ENCODE measurements at places on chromosomes 16 and 17.

DNA sequence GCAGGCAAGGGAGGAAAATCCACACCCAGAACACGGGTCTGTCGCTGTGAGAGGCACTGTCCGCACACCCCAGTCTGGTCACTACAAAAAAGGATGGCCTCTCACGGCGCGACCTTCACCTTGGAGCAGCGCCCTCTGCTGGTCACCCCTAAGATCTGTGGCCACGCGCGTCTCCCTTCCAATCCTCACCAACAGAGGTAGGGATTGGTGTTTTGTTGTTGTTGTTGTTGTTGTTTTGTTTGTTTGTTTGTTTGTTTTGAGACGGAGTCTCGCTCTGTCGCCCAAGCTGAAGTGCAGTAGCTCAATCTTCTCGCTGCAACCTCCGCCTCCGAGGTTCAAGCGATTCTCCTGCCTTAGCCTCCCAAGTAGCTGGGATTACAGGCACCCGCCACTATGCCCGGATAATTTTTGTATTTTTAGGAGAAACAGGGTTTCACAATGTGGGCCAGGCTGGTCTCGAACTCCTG is 15.0 kb upstream of the C17orf58 start:
- H3K27me3 ChIP-seq, result no peaks in the 10 kb centered on the region
- H3K4me3 ChIP-seq, result no peak overlapping the region
- DNase-seq, result peak; percentile 66

DNA sequence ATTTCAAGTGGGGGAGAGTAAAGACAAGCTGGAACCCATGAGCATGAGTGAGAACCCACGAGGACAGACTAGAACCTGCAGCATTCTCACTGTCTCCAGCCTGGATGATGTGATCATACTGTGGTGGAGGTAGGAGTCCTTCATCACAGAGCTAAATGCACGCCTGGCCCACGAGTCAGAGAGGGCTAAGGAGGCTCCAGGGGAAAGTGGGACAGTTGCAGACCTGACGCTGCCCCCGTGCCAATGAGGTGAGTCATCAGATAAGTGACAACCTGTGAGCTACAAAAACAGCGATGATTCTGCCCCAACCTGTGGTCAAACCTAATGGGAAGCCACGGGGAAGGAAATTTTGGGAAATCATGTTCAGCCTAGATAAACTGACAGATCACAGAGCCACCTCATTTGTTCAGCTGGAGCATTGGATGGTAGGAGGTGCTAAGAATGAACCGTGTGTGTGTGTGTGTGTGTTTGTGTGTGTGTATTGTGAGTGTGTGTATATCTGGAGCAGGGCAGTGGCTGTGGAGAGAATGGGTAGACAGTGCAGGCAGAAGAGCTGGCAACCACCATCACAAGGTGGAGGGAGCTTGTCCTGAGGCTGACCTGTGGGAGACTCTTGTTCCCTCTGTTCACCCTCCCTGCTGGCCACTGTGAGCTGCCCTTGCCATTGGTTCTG is 131.8 kb downstream of the UTP18 start:
- no peaks in the 10 kb centered on the region for H3K27me3 ChIP-seq
- no peak overlapping the region for H3K27ac ChIP-seq
- H3K4me1 ChIP-seq, result no peaks in the 10 kb centered on the region
- no peak for DNase-seq

- no peak overlapping the region for H3K4me3 ChIP-seq
- no peaks in the 10 kb centered on the region for H3K36me3 ChIP-seq
- peaks cover 12% of the 10 kb centered on the region for H3K4me1 ChIP-seq
- H3K27ac ChIP-seq, result no peak overlapping the region
- H3K27me3 ChIP-seq, result no peaks in the 10 kb centered on the region
Observed at GRCh38 chr16:48592839-48593429, 17.0 kb downstream of the N4BP1 start.

GRCh38 chr16:19014461-19014860 is 30.7 kb downstream of the TMC7 start:
- H3K36me3 ChIP-seq, result no peaks in the 10 kb centered on the region
- H3K27ac ChIP-seq, result no peak overlapping the region
- peak; percentile 7 for DNase-seq

GRCh38 chr16:27761816-27762215 is 211.9 kb downstream of the KATNIP start:
- no peak overlapping the region for H3K4me3 ChIP-seq
- peaks cover 26% of the 10 kb centered on the region for H3K4me1 ChIP-seq
- H3K36me3 ChIP-seq, result peaks cover 50% of the 10 kb centered on the region
- DNase-seq, result no peak

GRCh38 chr17:65893692-65894279 is 298.1 kb downstream of the CEP112 start:
- no peaks in the 10 kb centered on the region for H3K27me3 ChIP-seq
- H3K4me1 ChIP-seq, result no peaks in the 10 kb centered on the region
- H3K4me3 ChIP-seq, result no peak overlapping the region
- H3K36me3 ChIP-seq, result no peaks in the 10 kb centered on the region

- no peaks in the 10 kb centered on the region for H3K4me1 ChIP-seq
- H3K4me3 ChIP-seq, result no peak overlapping the region
- no peak for DNase-seq
- H3K27ac ChIP-seq, result no peak overlapping the region
- H3K36me3 ChIP-seq, result peaks cover 4% of the 10 kb centered on the region
- no peaks in the 10 kb centered on the region for H3K27me3 ChIP-seq
Observed at GRCh38 chr16:27598220-27598619, 48.3 kb downstream of the KATNIP start.

GRCh38 chr16:2082171-2082982 is 34.6 kb downstream of the TSC2 start:
- no peak overlapping the region for H3K4me3 ChIP-seq
- no peak for DNase-seq
- H3K36me3 ChIP-seq, result peaks cover 78% of the 10 kb centered on the region
- no peaks in the 10 kb centered on the region for H3K4me1 ChIP-seq
- H3K27ac ChIP-seq, result no peak overlapping the region

- peaks cover 8% of the 10 kb centered on the region for H3K36me3 ChIP-seq
- DNase-seq, result no peak
- peak overlapping the region; percentile 63 for H3K4me3 ChIP-seq
- H3K4me1 ChIP-seq, result peaks cover 65% of the 10 kb centered on the region
Observed at GRCh38 chr17:38750044-38750311, 1.8 kb upstream of the PCGF2 start.

DNA sequence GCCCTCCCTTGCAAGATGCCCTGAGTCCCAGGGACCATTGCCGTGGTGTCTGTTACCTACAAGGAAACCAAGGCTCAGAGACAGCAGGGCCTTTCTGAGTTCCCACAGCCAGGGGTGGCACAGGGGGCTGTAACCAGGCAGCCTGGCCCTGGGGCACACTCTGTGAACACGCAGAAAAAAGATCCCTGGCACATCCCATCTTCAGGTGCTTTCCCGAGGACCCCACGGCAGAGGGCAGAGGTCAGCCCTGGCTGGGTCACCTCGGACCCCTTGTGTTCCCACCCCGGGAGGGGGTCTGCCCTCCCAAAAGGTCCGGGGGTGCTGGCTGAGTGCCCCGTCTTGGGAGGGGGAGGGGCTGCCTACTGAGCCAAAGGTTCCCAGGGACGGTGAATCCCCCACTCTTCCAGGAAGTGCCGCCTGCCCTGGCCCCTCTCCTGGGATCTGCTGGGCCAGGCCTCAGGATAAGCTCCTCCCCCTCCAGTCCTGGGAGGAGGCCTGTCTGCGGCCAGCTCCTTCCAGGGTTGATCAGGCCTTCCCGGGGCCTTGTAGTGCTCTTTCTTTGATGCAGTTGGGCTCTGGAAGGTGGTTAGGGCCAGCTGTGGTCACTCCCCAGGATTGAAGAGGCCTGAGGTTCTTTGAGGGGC is 8.1 kb downstream of the GLIS2 start:
- no peak overlapping the region for H3K4me3 ChIP-seq
- H3K4me1 ChIP-seq, result peaks cover 25% of the 10 kb centered on the region
- H3K27me3 ChIP-seq, result no peaks in the 10 kb centered on the region

- no peak for DNase-seq
- peaks cover under 1% of the 10 kb centered on the region for H3K4me1 ChIP-seq
- H3K27me3 ChIP-seq, result no peaks in the 10 kb centered on the region
- H3K36me3 ChIP-seq, result no peaks in the 10 kb centered on the region
- H3K4me3 ChIP-seq, result no peak overlapping the region
Observed at GRCh38 chr17:55683550-55684315, 38.9 kb downstream of the TMEM100 start.

- DNase-seq, result no peak
- peaks cover 30% of the 10 kb centered on the region for H3K36me3 ChIP-seq
- no peaks in the 10 kb centered on the region for H3K27me3 ChIP-seq
Observed at GRCh38 chr16:29862383-29862883, 593 bp downstream of the CDIPT start.

DNA sequence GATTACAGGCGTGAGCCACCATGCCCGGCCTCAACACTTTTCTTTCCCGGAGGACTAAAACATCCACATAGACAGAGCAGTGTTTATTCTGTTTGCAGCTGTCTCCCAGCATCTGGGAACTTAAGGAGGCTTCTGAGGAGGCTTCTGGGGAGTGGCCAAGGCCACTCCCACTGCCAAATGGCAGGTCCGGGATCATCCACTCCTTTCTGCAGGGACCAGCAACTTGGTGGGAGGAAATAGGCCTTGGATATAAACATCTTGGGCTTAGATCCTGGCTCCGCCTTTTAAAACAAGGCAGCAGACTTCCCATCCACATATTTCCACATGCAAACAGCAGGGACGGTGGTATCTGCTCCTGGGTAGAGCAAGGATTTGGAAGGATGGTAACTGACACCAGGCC is 14.1 kb upstream of the SPATA32 start:
- no peaks in the 10 kb centered on the region for H3K27me3 ChIP-seq
- no peak overlapping the region for H3K4me3 ChIP-seq
- no peak overlapping the region for H3K27ac ChIP-seq

GRCh38 chr16:54632322-54633220 is 298.1 kb upstream of the IRX5 start:
- no peaks in the 10 kb centered on the region for H3K4me1 ChIP-seq
- H3K4me3 ChIP-seq, result no peak overlapping the region
- no peaks in the 10 kb centered on the region for H3K27me3 ChIP-seq
- H3K36me3 ChIP-seq, result no peaks in the 10 kb centered on the region
- no peak overlapping the region for H3K27ac ChIP-seq

- no peak for DNase-seq
- no peak overlapping the region for H3K27ac ChIP-seq
- no peaks in the 10 kb centered on the region for H3K36me3 ChIP-seq
- peaks cover 23% of the 10 kb centered on the region for H3K4me1 ChIP-seq
Observed at GRCh38 chr17:80456465-80457235, 19.8 kb downstream of the NPTX1 start.

- peaks cover 27% of the 10 kb centered on the region for H3K4me1 ChIP-seq
- peak within 1 kb of the TSS; percentile 54 for H3K27ac ChIP-seq
- H3K36me3 ChIP-seq, result no peaks in the 10 kb centered on the region
- peak; percentile 50 for DNase-seq
Observed at GRCh38 chr16:75116081-75116910, at the start of gene LDHD. LDHD (minus strand) TSS chr16:75116780; CDS start chr16:75116720, 60 bp downstream.

- H3K4me3 ChIP-seq, result no peak overlapping the region
- no peak for DNase-seq
- H3K27me3 ChIP-seq, result no peaks in the 10 kb centered on the region
- no peak overlapping the region for H3K27ac ChIP-seq
- peaks cover 64% of the 10 kb centered on the region for H3K36me3 ChIP-seq
Observed at GRCh38 chr17:77217566-77217965, 76.8 kb downstream of the SEC14L1 start.

GRCh38 chr17:42243493-42243982 is 32.7 kb downstream of the STAT5B start:
- no peak overlapping the region for H3K4me3 ChIP-seq
- no peaks in the 10 kb centered on the region for H3K27me3 ChIP-seq
- H3K36me3 ChIP-seq, result no peaks in the 10 kb centered on the region
- H3K27ac ChIP-seq, result no peak overlapping the region

- H3K27ac ChIP-seq, result peak overlapping the region; percentile 55
- H3K4me1 ChIP-seq, result peaks cover 10% of the 10 kb centered on the region
- DNase-seq, result no peak
- no peaks in the 10 kb centered on the region for H3K36me3 ChIP-seq
Observed at GRCh38 chr17:61815863-61816503, 47.3 kb downstream of the BRIP1 start.

GRCh38 chr16:10889855-10890254 is 12.9 kb downstream of the CIITA start:
- H3K27ac ChIP-seq, result peak overlapping the region; percentile 69
- no peak overlapping the region for H3K4me3 ChIP-seq
- H3K36me3 ChIP-seq, result peaks cover 18% of the 10 kb centered on the region
- H3K4me1 ChIP-seq, result peaks cover 96% of the 10 kb centered on the region
- DNase-seq, result peak; percentile 47
- no peaks in the 10 kb centered on the region for H3K27me3 ChIP-seq

GRCh38 chr16:55372792-55373488 is 48.9 kb downstream of the IRX6 start:
- no peak overlapping the region for H3K27ac ChIP-seq
- no peaks in the 10 kb centered on the region for H3K4me1 ChIP-seq
- no peak overlapping the region for H3K4me3 ChIP-seq
- no peaks in the 10 kb centered on the region for H3K36me3 ChIP-seq
- H3K27me3 ChIP-seq, result peaks cover 50% of the 10 kb centered on the region

DNA sequence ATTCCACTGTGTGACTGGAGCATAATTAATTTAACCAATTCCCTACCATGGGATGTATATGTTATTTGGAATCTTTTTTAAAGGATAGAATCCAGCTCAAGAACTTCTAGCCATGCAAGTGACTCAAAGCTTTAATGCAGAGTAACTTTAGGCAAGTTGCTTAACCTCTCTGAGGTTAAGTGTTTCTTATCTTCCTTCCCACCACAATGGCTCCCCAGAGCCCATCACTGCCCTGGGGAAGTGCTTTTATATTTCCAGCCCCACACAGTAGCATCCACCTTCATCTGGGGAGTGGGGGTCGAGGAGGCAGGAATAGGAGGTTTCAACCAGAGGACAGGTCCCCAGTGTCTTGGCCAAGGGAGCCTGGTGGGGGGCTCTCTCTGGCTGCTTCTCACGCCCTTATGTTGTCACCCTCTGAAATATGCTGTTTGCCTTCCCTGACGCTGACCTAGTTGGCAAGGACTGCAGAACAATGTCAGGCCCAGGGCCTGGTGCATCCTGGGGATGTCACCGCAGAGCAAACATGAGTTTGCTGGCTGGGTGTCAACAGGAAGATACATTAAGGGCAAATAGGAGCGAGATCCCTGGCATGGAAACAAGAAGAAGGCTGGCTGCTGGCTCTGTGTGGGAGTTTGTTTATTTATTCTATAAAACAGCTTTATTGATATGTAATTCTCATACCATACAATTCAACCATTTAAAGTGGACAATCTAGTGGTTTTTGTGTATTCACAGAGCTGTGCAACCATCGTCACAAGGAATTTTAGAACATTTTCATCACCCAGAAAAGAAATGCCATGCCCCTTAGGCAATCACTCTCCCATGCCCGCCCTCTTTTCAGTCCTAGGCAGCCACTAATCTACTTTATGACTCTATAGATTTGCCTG is 46.6 kb upstream of the WSB1 start:
- no peaks in the 10 kb centered on the region for H3K27me3 ChIP-seq
- no peaks in the 10 kb centered on the region for H3K36me3 ChIP-seq
- no peak overlapping the region for H3K4me3 ChIP-seq
- DNase-seq, result no peak

All from CD14-positive monocyte (primary cell).